Muscle of arm (tissue), 14 donors: ENCODE measurements at places on chromosomes 12 and 14.
A peak's percentile ranks its signal among the peaks of the same experiment; 100 is the strongest.

- no peak for DNase-seq
Measured at GRCh38 chr12:96329545-96329944, 70.7 kb downstream of the CDK17 start.

DNA sequence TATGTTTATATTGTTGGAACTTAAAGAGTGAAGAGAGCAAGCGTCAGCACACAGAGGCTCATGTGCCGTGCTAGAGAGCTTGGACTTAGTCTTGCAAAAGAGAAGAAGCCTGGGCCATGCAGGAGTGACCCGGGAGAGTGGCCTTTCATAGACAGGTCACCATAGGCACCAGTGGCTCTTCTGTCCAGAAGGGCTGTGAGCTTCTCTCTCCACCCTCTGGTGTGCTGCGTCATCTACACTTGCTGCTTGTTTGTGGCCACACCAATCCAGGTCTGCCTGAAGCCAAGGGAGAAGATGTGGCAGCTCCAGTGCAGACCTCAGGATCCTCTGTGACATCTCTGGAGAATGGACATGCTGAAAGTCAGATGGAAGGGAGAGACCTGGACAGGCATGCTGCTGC, 74.4 kb downstream of the NTF3 start:
- no peak for DNase-seq

DNA sequence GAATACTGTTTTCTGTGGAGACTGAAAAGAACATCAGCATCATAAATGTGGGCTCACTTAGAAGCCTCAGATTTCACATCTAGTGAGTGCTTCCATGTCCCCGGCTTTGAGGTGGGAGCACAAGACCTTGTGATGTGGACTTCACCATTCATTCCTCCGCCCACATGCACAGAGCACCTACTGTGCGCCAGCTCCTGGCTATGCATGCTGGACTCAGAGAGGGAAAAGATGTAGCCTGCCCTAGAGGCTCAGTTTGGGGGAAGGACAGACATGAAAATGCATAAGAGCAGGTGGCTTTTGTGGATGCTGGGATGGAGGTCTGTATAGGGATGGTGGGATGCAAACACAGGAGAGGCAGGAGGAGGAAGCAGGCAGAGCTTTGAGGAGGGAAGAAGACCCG, 65.0 kb downstream of the SERPINA3 start:
- DNase-seq, result no peak

- DNase-seq, result no peak
Measured at GRCh38 chr14:102544747-102545460, 35.3 kb upstream of the ANKRD9 start.

GRCh38 chr14:22113401-22113800, 439.8 kb upstream of the OR4E1 start:
- no peak for DNase-seq

GRCh38 chr14:78403278-78403815, 233.2 kb downstream of the NRXN3 start:
- no peak for DNase-seq

DNA sequence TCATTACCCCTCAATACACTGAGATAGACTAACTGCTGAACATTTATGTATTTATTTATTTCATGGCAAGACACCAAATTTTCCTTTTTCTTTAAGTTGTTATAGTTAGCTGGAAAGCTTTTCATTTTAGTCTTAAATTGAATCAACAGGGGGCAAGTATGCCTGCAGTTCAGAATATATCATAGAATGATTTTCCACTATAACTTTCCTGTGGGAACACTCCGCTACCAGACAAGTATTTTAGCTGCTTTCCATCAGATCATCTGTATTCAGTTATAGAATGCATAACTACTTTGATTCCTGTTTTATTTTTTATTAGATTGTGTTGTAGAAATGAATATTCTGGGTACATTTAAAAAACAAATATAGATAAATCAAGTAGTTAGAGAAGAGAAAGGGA, 102.0 kb downstream of the SLC6A15 start:
- DNase-seq, result peak; percentile 56

DNA sequence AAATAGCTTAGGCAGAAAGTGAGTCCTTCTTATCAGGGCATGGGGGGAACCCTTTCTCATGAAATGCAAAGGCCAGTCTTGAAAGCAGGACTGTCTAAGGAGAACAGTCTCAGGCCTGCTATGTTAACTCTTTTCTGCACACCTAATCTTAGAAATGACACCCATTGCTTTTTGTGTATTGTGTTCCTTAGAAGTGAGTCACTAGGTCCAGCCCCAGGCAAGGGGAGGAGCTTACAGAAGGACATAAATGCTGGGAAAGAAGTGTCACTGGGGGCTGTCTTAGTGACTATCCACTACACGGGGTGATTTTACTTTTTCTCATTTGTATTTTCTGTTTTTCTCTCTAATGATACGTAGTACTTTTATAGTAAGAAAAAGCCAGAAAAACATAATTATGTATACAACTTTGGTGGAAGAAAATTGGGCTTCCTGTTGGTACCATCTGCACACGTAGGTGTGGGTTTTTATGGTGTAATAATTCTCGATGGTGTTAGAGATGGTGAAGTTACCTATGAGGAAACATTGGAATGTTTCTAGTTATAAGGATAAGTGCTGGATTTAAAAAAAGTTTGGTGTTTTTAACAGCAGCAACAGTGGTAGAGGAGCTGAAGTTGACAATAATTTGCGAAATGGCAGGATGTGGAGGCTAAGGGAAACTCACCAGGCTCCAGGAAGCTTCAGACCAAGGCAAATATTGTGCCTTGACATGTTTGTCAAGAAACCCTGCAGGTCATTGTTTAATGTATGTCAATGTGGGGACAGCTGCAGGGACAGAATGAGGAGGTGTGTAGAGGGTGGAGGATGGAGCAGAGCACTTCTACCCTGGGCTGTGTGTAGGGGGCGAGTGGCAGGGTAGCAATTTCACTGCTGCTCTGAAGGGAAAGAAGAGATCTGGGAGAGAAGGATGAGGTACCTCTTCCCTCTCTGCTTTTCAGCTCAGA, 214.9 kb downstream of the KTN1 start:
- DNase-seq, result no peak

DNA sequence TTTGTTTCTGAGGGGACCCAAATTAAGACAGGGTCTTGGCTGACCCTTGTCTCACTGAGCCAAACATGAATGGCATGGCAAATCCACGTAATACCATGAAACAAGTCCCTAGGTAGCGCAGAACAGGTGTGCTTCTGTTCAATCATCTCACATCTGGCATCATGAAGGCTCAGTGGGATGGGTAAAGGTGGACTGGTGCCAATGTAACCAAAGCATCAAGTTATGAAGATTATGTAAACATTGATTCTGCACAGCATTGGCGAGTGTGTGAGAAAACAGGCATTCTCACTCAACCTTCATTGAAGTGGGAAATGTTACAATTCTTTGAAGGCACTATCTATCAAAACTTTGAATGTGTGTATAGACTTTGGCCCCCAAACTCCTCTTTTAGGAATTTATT, 41.9 kb downstream of the PTGER2 start:
- no peak for DNase-seq

DNA sequence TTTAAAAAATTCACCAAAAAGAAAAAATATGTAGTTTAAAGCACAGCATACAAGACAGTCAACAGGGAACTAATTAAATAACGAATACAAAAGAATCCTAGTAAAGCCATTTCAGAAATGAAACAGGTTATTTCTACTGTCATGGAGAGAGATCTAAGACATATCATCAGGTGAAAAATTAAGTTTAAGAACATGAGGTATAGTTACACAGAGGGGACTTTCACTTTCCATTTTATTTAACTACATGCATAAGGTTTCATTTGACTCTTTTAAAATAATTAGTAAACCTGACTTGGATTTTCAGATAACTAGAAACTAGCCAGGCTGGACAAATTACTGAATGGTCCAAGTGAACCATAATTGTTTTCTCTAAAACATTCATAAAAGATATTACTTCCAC, 11.3 kb downstream of the SEC23A start:
- DNase-seq, result no peak

GRCh38 chr12:58254463-58255100, 313.2 kb downstream of the ATP23 start:
- DNase-seq, result no peak

DNA sequence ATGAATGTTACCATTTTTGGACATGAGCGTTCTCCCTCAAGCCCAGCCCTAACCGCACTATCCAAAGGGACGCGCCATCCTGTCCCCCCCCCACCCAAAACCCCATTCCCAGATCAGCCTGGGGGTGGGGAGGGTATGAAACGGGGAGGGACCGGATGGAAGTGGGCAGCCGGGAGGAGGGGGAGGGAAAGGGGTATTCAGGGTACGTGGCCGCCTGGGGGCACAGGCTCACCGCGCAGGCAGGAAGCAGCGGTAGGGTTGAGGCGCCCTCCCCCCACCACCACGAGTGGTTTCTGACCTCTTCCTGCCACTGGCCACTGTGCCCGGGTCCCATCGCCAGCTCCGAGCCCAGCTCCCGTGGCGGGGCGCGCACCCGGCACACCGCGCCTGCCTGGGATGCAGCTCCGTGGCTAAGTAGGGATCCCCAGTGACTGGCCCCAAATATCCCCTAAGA, 1.4 kb downstream of the ACTN1 start:
- DNase-seq, result peak; percentile 55

GRCh38 chr14:53214384-53214783, 61.3 kb upstream of the DDHD1 start:
- DNase-seq, result no peak

DNA sequence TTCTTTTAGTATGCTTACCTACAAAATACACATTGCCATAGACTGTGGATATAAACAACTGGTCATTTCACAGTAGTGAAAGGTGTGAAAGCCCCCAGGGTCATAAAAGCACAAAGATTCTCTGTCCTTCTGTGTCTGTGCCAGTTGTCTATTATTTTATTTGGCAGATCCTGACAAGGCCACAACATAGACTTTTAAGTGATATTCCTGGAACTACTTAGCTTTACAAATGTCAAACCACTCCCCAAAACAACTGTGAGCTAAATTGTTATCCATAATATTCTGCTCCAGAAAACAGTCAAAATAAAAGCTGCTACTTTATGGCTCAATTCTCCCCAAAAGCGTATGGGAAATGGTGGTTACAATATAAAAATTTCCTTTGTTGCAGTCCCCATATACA, 172.1 kb downstream of the SEC23A start:
- DNase-seq, result no peak

GRCh38 chr12:22374508-22374907, 40.0 kb upstream of the ST8SIA1 start:
- no peak for DNase-seq

DNA sequence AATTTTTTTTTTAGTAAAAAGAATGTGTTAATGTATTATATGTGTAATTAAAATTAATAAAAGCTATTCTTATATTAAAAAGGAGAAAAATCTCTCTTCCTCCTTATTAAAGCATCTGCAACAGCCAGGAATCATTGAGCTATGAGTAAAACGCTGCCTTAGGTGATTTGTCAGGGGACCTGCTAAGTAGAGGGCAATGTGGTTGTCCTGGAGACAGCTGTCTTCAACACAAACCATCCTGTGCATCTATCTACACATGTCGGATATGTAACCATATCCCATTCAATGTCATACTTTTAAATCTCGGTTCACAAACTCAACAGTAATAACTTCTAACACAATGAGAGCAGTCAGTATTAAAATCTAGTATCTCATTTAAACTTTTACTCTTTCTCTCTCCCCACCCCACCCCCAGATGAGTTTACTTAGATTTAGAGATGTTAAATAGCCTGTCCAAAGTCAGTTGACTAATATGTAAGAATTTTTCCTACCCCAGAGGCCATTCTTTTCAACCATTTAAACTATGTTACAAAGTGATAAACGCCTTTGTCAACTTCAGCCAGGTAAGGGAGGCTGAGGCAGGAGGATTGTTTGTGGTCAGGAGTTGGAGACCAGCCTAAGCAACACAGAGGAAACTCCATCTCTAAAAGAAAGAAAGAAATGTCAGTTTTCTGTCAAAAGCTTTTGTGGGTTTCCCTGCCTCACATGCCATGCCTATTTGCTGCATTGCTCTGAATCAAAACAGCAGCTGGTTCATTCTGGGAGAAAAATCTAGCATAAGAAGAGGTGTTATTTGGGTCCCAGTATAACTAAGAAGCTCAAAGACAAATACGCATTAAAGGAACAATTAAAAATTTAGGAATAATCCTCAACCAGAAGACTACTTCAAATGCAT, 413.7 kb upstream of the CCDC196 start:
- DNase-seq, result no peak

- peak; percentile 4 for DNase-seq
Measured at GRCh38 chr12:85507456-85507855, 227.4 kb downstream of the ALX1 start.

GRCh38 chr12:70847871-70848270, 72.7 kb downstream of the PTPRR start:
- DNase-seq, result no peak

DNA sequence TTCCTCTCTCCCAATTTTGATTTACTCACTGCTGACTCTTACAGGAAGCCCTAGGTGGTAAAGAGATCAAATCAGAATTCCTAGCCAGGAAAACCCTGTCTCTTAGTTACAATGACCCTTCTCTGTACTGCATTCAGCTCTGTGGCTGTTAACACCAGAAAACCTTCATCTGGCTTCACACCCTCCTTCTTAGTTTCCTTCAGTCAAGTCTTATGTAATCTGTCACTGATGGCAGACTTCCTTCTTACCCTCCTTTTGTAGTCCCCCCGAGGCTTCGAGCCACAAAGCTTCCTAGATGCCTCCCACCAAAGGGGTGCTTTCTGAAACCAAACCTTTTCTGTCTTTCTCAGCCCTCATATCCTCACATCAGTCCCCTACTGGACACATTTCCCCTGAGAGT, 16.5 kb downstream of the NGDN start:
- DNase-seq, result no peak

DNA sequence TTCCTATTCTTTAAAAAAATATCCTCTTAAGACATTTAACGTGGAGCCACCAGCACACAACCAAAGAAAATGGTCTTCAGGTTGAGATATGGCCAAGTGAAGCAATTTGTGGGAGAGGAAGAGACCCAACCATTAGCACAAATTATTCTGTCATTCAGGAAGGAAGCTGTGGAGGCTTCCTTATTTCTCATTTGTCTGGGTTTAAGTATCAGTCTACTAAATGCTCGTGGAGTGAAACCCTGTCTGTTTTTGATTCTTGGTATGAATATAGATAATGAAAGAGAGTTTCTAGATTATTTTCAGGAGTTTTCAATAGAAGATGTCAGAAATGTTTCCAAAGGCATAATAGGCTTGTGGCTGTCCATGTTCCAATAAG, 125.1 kb downstream of the GPR65 start:
- DNase-seq, result no peak

DNA sequence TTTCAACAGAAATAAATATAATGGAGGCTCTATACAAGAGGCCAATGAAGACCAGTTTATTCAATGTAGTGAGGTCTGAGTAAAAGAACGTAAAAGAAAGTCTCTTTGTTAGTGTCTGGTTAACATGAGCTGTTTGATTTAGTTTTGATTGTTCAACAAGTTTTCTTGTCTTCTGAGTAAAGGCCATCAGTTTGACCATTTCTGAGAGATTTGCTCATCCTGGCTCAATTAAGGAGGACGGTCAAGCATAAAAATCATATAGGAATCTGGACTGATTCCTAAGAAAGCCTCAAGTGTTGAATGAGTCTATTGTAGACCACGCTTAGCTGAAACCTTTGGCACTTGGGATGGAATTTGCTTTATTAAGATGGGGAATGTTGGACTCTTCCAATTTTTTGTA, 32.5 kb upstream of the FGF23 start:
- no peak for DNase-seq
